ENCODE measurements at places on chromosomes 11 and 22. TPM values are rescaled to one million over a fixed set of nuclear protein-coding genes. Genes with fewer than 3 reads are reported as not detected.

DNA sequence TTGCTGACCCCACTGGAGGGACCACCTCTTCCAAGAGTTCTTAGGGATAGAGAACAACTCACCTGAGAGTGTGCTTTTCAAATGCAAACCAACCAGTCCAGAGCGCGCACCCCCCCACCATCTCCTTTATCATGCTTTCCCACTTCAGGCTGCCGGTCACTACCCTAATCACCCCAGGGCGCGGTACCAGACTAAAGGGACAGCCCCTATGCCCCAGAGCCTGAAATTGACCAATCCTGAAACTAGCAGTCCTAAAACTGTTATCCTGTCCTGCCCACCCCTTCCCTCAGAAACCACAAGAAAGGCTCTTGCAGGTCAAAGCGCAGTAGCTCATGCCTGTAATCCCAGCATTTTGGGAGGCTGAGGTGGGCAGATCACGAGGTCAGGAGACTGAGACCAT is 37.0 kb downstream of the NEAT1 start:
- no peaks in the 10 kb centered on the region for H3K27me3 ChIP-seq
- no peak for DNase-seq
- peaks cover 14% of the 10 kb centered on the region for H3K4me1 ChIP-seq
- no peak overlapping the region for H3K27ac ChIP-seq
- H3K4me3 ChIP-seq: no peak overlapping the region
- H3K36me3 ChIP-seq: no peaks in the 10 kb centered on the region

The ALKBH8 gene
- total RNA-seq: 13.3 TPM

- no peak overlapping the region for H3K4me3 ChIP-seq
- peaks cover 56% of the 10 kb centered on the region for H3K4me1 ChIP-seq
- H3K27me3 ChIP-seq: no peaks in the 10 kb centered on the region
- H3K36me3 ChIP-seq: no peaks in the 10 kb centered on the region
Observed at GRCh38 chr11:83033972-83034672, 37.6 kb downstream of the RAB30 start.

The ZNF70 gene
- total RNA-seq: 8.3 TPM

DNA sequence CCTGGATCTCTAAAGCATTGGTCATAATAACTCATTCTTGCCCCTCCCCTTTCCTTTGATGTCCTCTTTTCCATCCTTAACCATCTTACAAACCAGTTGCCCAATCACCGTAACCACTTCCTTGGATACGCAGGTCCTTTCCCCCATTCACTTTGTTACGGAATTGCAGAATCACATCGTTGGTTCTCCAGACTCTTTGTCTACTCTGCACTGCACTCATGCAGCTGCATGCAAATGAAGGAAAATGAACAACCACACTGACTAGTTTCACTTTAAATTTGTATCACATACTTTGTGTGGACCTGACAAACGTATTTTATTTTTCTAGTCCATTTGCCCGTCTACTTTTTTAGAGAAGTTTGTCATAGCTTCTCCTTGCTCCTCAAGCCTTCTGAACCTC is 69.9 kb downstream of the SLC5A12 start:
- no peaks in the 10 kb centered on the region for H3K4me1 ChIP-seq
- no peak for DNase-seq
- no peak overlapping the region for H3K4me3 ChIP-seq
- H3K27me3 ChIP-seq: no peaks in the 10 kb centered on the region
- no peak overlapping the region for H3K27ac ChIP-seq
- no peaks in the 10 kb centered on the region for H3K36me3 ChIP-seq

The SMTNL1 gene
- total RNA-seq: not detected

The SPON1 gene
- total RNA-seq: 0.22 TPM

DNA sequence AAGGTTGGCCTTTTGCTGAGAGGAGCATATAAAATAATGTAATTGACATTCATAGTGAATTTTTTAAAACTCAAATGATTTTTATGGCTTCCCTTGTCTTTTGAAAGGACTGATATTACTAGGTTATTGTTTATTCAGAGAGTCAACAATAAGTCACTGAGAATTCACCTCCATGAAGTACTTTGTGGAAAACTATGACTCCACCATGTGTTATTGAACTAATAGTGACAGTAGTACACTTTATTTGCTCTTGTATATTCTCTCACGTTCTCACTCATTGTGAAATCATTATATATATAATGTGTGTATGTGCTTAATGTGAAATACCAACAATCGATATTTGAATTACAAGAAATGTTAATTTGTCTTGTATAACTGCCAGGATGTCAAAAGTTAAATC is 267.4 kb upstream of the CCDC179 start:
- no peaks in the 10 kb centered on the region for H3K4me1 ChIP-seq
- no peak for DNase-seq
- H3K36me3 ChIP-seq: no peaks in the 10 kb centered on the region
- H3K27ac ChIP-seq: no peak overlapping the region
